NCI-H187 (cell line): ENCODE measurements at places on chromosomes 11 and 22.

DNA sequence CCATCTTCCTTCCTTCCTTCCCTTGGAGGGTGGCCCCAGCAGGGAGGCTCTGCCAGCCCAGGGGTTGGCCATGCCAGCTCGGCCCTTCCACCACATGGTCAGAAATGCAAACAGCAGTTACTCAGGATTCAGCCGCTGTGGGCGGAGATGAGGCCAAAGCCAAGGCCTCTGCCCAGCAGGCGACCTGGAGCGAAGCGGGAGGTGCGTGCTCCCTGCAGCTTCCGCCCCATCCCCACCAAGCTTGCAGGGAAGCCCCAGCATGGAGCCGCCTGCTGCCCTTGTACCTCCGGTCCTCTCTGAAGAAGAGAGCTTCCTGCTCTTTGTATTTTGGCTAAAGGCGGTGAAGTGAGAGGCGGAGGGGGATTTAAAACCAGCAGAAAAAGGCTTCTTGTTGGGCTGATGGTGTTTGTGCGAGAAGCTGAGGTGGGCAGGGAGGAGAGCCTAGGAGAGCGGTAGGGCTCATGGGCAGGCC is 50.4 kb downstream of the ANO1 start:
- no peak for DNase-seq

DNA sequence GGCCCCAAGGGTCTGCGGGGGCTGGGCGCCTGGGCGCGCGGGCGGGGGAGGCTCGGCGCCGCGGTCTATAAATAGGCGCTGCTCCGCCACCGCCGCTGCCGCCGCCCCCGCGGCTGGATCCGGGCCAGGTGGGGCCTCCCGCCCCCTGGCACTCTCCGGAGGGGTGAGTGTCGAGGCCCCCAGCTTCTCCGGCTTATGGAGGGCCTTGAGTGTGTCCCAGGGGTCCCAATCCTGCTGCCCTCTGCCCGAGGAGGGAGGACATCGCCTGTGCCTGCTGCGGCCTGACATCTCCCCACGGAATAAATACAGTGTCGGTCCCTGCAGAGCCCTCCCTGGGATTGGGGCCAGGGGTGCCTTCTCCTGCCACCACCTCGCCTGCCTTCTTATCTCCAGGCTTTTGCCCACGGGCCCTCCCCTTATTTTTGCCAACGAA is 4.3 kb upstream of the GP1BB start:
- DNase-seq: no peak

DNA sequence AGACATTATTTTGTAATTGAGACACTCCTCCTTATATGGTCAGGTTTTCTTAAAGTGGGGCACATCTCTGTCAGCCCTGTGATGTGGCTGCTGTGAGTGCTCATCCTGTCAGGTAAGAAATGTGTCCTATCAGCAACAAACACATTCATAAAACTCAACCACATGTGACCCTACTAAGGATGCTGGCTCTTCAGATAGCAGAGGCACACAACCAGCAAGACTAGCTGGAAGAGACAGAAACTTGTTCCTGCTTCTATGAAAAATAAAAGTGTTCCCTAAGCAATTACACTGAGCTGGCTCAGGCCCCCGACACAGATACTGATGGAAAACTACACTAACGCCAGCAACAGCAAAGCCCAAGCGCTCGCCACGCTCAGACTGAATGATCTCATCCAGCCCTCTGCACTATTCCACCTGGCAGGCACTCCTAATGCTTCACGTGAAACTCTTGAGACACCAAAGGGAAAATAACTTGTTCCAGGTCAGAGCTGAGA is 49.8 kb upstream of the CYP2D6 start:
- DNase-seq: no peak

- DNase-seq: no peak
Measured at GRCh38 chr11:13674799-13675509, 6.5 kb downstream of the FAR1 start.

- no peak for DNase-seq
Measured at GRCh38 chr11:2674658-2675131, 25.1 kb downstream of the KCNQ1OT1 start.

- no peak for DNase-seq
Measured at GRCh38 chr22:45497351-45498145, 5.1 kb upstream of the FBLN1 start.

DNA sequence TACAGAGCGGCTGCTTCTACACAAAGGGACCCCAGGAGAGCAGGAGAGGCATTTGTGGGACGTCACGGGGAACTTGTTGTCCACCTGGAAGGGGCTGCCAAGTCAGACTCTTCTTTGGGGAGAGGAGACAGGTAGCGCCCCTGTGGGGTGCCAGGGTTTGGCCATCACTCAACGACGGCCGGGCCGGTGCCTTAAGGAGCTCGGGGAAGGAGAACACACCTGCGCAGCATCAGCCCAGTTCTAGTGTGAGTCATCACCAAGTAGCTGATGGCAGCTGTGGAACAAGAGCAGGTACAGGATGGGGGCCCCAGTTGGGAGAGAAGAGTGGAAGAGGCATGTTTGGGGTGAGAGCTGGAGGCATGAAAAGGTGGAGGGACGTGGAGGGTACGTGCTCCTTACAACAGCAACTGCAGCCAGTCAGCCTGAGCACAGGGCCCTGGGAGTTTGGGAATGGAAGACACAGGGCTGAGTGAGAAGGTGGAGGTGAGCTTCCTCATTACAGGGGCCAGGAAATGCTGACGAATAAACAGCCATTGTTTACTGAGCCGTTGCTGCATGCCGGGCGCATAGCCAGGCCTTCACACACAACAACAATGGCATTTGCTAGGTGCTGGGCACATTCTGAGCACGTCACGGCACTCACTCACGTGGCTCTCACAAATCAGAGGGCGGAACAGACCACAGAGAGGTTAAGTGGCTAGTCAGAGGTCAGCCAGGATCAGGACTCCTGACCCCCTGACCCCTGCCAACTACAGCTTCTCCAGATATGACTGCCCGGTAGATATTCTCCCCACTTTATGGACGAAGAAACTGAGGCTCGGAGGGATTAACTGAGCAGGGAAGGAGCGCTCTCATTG is 29.1 kb upstream of the TP53I11 start:
- no peak for DNase-seq

DNA sequence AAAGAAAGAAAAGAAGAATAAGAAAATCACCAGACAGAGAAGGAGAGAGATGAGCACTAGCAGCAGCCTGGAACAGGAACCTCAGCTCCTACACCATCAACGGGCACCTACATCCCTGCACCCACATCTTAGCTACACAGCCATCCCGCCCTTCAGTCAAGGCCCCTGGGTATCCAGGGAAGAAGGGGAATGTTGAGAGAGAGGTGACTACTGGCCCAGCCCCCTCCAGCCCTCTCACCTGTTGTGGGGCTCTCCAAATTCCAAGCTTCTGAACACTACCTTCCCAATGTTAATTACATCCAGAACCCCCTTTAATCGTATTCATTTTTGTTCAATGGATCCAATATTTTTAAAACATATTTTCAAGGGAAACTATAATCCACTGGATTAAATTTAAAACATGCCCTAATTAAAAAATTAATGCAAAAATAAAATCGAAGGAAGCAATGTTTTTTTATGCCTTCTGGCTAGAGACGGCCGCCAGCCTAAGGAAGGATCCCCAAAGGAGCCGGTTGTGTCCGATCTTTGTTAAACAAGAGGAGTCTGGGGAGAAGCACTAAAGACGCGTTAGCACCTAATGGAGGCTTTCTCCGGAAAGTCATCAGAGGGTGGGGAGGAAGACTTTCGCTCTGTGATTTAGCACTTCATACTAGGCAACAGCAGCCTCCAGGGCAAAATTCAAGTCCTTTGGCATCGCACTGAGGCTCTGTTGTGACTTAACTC is 9.5 kb downstream of the TPST2 start:
- DNase-seq: no peak

GRCh38 chr11:129117595-129118350 is 74.4 kb downstream of the ARHGAP32 start:
- peak; percentile 7 for DNase-seq

DNA sequence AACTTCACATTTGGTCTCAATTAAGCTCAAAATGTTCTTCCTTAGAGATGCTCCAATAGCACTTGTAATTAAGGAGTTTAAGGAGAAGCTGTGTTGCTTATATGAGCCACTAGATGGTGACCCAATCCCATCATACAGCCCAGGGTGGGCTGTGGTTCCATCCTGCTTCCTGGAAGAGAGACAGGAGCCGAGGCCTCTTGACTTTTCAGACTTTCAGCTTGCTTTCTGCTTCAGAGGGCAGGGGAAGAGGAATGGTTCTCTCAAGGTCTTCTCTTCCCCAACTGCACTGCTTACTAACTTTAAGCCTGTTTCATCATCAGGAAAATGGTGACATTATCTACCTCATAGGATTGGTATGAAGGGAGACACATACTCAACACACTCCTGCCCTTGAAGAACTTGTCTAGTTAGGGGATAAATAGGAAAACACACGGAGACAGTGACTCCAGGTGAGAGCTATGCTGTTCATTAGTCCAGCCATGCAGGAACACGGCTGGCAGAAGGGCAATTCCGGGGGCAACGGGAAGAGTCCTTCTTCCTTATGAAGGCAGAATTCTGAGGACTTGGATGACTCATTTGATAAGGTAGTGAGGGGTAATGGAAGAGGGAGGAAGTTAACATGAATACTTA is 20.1 kb downstream of the TMEM218 start:
- no peak for DNase-seq

- peak; percentile 85 for DNase-seq
Measured at GRCh38 chr11:46617134-46617971, at the start of the genes ATG13 and HARBI1. Gene ATG13 (plus strand): TSS chr11:46617553. CDS start chr11:46644292, 26,739 bp downstream. Gene HARBI1 (minus strand): TSS chr11:46617227. CDS start chr11:46616237, 990 bp downstream.

DNA sequence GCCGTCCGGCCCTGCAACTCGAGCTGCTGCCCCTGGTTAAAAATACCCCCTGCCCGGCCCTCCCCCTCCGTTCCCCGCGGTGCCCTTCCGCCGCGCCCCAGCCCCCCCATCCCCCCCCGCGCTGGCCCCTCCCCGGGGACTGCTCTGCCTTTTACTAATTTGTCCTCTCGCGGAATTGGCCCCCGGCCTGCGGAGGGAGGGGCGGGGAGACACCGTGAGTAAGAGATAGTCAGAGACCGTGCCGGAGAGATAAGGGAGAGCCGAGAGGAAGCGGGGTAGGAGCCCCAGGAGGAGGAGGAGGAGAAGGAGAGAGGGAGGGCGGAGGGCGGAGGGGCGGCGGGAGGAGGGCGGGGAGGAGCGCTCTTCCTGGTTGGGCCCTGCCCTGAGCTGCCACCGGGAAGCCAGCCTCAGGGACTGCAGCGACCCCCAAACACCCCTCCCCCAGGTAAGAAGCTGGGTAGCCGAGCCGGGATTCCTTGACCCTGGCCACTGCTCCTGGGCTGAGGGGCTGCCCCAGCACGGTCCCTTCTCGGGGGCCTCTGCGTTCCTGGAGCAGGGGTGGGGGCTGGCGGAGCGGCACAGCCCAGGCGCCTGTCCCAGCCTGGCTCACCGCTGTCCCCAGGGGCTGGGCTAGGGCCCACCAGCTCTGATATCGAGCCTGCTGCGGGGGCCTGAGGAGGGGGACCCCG is at the start of gene CAPN1:
Gene CAPN1, plus strand, starts transcription at position 360 of the 689 bp plus-strand sequence. CDS start 774 bp downstream, outside the sequence.
- no peak for DNase-seq

GRCh38 chr11:116656011-116656410 is 116.8 kb downstream of the BUD13 start:
- DNase-seq: no peak

DNA sequence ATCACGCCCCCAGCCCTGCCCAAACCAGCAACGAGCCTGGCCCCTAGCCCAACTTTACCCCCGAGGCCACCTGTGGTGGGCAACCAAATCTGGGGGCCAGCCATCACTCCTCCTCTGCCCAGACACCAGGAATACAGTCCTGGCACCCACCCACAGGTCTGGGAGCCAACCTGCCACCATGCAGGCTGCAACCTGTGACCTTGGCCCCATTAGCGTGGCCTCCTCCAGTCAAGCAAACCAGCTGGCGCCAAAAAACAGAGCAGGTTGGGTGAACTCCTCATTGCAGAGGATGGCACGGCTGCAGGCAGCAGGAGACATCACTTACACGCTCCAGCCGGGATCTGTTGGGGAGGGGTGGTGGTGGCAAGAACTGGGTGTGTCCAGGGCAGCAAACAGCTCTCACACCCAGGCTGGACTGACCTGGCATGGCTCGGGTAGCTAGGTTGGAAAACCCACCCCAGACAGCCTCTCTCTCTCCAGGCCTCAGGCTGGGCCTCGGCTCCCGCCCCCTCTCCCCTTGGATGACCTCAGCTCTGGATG is 65.5 kb upstream of the TCF20 start:
- DNase-seq: no peak

DNA sequence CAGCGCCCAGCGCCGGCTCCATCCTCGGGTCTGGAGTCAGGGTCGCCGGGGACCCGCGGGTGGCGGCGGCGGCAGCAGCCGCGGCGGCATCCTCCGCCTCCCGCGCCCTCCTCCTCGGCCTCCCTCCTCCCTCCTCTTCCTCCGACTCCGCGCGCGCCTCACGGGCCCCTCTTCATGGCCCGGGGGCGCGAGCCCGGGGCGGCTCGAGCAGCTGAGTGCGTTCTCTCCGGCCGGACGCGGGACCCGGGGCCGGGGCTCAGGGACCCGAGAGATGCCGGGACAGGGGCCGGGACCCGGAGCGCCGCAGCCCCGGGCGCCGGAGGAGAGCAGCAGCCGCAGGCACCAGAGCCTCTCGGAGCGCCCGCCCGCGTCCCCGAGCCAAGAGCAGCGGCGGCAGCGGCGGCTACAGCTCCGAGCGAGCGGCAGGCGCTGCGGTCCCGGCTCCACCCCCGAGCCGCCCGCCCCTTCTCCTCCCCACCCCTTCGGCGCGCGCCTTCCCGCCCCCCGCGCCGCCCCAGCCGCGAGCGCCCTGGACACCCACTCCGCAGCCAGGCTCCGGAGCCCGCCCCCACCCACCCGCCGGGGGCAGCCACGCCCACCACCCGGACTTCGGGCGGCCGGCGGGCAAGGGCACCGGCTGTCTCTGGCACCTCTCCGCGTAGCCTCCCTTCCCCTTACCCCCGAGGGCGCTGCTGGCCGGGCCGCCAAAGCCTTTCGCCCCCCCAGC is at the start of gene CHST1:
Gene CHST1, minus strand, starts transcription at position 417 of the 727 bp plus-strand sequence. CDS start 14,699 bp downstream, outside the sequence.
- DNase-seq: no peak

DNA sequence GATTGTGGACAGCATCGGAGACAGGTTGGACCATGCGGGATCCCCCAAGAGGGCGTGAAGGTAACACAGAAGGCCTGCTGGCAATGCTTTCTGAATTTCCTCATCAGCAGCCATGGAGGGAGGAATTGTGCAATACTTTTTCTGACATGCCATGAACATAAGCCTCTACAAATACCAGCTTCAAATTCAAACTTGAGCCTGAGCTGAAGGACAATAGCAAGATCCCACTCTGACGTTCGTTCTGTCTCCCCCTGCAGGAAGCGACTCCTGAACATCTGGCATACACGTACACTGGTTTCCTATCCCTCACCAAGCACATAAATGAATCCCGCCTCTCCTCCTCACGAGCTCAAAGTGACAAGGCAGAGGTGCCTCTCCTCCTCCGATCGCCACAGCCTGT is 312.2 kb downstream of the BRD1 start:
- no peak for DNase-seq

- no peak for DNase-seq
Measured at GRCh38 chr11:71370895-71371673, 77.1 kb downstream of the DHCR7 start.
